ENCODE measurements at places on chromosomes 1 and 21. TPM values are rescaled to one million over a fixed set of nuclear protein-coding genes. Genes with fewer than 3 reads are reported as not detected.

The MIXL1 gene
- total RNA-seq = not detected

DNA sequence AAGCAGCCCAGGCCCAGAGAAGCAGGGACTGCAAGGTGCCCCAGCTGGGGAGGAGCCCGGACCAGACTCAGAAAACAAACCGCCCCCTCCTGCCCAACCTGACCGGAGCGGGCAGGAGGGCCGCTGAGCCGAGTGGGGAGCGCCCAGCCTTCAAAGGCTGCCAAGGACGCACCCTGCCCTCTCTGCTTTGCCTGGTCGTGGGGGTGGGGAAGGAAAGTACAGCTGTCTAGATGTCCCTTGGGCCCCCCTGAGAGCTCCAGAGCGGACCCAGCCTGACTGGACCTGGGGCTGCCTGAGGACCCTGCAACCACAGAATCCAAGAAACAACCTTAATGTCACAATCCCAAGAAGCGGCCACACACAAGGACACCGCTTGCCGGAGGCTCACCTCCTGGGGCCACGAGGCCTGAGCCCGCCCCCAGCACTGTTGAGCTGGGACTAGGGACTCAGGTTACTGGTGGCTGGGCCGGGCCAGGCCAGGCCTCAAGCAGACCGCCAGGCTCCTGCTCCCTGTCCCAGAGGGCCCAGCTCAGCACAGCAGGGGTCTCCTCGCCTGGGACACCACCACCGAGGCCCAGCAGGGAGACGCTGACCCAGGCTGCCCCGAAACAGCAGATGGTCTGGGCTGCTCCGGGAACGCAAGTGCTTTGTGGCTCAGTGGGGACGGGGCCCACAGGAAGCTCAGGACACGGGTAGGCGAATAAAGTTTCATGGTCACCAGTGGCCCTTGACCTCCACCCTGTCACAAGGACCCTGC lies 1.4 kb downstream of the DVL1 start:
- DNase-seq = peak; percentile 46

The PACC1 gene
- total RNA-seq = 2.6 TPM

The OR6K2 gene
- total RNA-seq = not detected

The FOXJ3 gene
- total RNA-seq = 40.7 TPM

DNA sequence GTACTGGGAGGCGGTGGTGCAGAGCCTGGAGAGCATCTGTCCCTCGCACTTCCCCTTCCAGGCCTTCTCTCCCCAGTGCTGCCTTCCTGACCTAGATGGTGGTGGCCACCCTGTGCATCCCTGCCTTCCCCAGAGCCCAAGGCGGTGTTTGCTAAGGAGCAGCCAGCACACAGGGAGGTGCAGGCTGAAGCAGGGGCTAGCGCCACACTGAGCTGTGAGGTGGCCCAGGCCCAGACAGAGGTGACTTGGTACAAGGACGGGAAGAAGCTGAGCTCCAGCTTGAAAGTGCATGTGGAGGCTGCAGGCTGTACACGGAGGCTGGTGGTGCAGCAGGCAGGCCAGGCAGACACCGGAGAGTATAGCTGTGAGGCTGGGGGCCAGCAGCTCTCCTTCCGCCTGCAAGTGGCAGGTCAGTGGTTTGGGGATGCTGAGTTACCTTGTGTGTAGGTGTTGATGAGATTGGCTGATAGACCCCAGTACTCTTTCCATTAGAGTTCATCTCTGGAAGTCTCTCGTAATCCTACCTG lies 51.6 kb downstream of the OBSCN start:
- no peak for DNase-seq

The VTCN1 gene
- total RNA-seq = not detected

The PINK1 gene
- 250 TPM for total RNA-seq

DNA sequence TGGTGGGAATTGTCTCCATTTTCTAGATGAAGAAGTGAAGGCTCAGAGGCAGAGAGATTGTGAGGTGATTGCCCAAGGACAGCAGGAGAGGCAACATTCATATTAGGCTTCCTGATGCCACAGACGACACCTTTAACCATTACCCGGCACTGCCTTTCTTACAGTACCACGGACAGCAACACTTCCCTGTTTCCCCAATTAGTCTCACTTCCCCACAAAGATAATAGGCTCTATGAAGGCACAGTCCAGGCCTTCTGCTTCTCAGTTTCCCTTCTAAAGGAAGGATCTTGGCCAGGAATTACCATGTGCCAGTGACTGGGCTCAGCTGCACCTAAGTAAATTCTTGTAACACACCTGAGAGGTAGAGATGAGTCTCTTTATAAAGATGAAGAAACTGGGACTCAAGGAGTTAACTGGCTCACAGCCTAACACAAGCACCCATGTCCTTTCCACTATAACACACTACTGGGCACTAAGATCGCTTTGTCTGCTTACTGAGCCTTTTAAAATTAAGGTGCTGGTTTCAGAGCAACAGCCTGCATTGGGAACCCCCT lies 9.6 kb downstream of the IGSF9 start:
- no peak for DNase-seq

The SIM2 gene
- total RNA-seq = not detected

The TRIM67 gene
- total RNA-seq = 0.08 TPM
